A549 treated with dexamethasone at 1 μM for 4 hours (cell line): ENCODE measurements at places on chromosomes 5 and 9. TPM values are rescaled to one million over a fixed set of nuclear protein-coding genes. Genes with fewer than 3 reads are reported as not detected.

The CXCL14 gene
- 0.18 to 0.37 TPM (median 0.33 TPM) in 5 replicates for total RNA-seq

The PCDHGA7 gene
- 0.73 to 1.1 TPM (median 0.95 TPM) in 5 replicates for total RNA-seq

The KCNIP1 gene
- total RNA-seq = not detected in 5 replicates

The SLC46A2 gene
- total RNA-seq = not detected in 5 replicates

The PDE4D gene
- total RNA-seq = 41.8 to 82.2 TPM (median 71.3 TPM) in 5 replicates

The SMIM33 gene
- total RNA-seq = not detected in 5 replicates

The ADAM19 gene
- total RNA-seq = 9.6 to 13.8 TPM (median 12.4 TPM) in 5 replicates

The GRM6 gene
- total RNA-seq = not detected in 5 replicates

The SLC27A6 gene
- total RNA-seq = 0.07 to 0.08 TPM (median 0.08 TPM) in 4 of 5 replicates, not detected in the other

The RETREG1 gene
- 2.3 to 4.2 TPM (median 3.0 TPM) in 5 replicates for total RNA-seq

The FRRS1L gene
- total RNA-seq = 0.06 to 0.26 TPM (median 0.22 TPM) in 5 replicates

The FGF1 gene
- 0.13 to 0.73 TPM (median 0.42 TPM) in 5 replicates for total RNA-seq

The PHAX gene
- total RNA-seq = 54.9 to 61.7 TPM (median 59.6 TPM) in 5 replicates

The ITGA2 gene
- total RNA-seq = 8.5 to 13.9 TPM (median 11.3 TPM) in 5 replicates
